ENCODE measurements at places on chromosomes 16 and 17. TPM values are rescaled to one million over a fixed set of nuclear protein-coding genes. Genes with fewer than 3 reads are reported as not detected.

Gene CMTM1
- 2.5 TPM for total RNA-seq

Gene CSH1
- not detected for total RNA-seq

Gene EPX
- total RNA-seq, result not detected

Gene CCL3
- total RNA-seq, result 0.44 TPM

Gene CD68
- total RNA-seq, result 0.72 TPM

Gene CFAP20
- 46.9 TPM for total RNA-seq

Gene KRT31
- not detected for total RNA-seq

Gene SCNN1B
- 3.4 TPM for total RNA-seq

Gene KRTAP4-4
- total RNA-seq, result not detected

Gene MAPT
- total RNA-seq, result 4.2 TPM

Gene NKD1
- 9.3 TPM for total RNA-seq

Gene NPW
- total RNA-seq, result 15.2 TPM

Gene E4F1
- total RNA-seq, result 27.2 TPM

Gene METTL22
- total RNA-seq, result 82.0 TPM

Gene IL21R
- 0.70 TPM for total RNA-seq

Measured in WTC11 (cell line).